ENCODE measurements at places on chromosomes 13 and 19.
A peak's percentile ranks its signal among the peaks of the same experiment; 100 is the strongest.

- DNase-seq = no peak
Observed at GRCh38 chr13:19742643-19743042, 40.1 kb downstream of the PSPC1 start.

DNA sequence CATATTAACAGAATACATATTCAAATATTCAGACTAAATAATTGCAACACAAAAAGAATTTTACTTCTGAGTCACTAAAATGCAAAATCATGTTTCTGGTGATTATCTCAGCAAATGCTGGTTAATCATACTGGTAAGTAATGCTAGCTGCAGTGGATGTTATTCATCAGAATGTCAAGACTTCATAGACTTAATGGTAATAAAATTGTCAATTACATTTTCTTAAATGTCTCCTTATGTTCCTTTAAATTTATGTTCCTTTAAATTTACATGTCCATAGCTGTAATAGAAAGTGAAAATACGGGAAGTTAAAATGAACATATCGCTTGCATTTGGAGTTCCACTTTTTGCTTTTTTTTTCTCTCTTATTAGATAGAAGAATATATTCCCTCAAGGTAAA lies 853.0 kb downstream of the SLITRK6 start:
- DNase-seq = no peak

GRCh38 chr13:65330691-65331090 lies 1899.4 kb downstream of the PCDH9 start:
- DNase-seq = no peak

GRCh38 chr13:91546900-91547299 lies 148.5 kb downstream of the GPC5 start:
- no peak for DNase-seq

GRCh38 chr13:93549326-93550005 lies 322.9 kb downstream of the GPC6 start:
- no peak for DNase-seq

DNA sequence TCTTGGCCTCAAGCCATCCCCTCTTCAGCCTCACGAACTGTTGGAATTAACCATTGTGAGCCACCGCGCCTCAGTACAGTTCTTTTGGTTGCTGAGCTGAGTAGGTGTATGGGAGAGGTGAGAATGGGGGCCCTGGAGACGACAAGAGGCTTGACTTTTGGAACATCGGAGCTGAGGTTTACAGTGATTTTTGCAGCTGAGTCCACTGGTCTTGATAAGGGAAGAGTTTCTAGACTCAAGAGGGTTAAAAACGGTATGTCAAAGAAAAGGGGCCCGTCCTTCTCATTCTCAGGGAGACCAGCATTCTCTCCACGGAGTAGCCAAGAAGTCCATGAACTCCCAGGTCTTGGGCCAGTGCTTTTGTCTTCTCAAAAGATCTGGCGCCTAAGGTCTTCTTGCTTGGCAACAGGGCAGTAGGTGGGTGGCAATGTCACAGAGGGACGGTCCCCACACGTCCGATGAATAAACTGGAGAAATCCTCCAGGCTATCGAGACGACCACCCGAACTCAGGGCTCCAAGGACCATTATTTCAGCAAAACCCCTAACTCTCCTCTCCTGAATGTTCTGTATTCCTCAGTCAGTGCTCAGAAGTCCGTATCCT lies 6.4 kb upstream of the QTRT1 start:
- DNase-seq = no peak

DNA sequence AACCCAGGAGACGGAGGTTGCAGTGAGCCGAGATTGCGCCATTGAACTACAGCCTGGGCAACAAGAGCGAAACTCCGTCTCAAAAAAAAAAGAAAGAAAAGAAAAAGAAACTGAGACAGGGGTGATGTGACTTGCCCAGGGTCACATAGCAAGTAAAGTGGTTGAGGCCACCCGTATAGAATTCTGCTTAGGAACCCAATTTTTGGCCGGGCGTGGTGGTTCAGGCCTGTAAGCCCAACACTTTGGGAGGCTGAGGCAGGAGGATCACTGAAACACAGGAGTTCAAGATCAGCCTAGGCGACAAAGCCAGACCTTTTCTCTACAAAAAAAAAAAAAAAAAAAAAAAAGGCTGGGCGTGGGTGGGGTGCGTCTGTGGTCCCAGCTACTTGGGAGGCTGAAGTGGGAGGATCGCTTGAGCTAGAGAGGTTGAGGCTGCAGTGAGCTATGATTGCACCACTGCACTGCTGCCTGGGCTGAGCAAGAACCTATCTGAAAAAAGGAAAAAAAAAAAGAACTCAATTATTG lies 1.3 kb downstream of the SNRPA start:
- DNase-seq = no peak

GRCh38 chr13:74210693-74211393 lies 76.6 kb upstream of the KLF12 start:
- no peak for DNase-seq

GRCh38 chr13:25874907-25875306 lies 176.9 kb downstream of the SHISA2 start:
- DNase-seq = peak; percentile 13

GRCh38 chr13:96089749-96090239 lies at the start of gene HS6ST3:
Gene HS6ST3, plus strand, starts transcription at chr13:96090107.
- no peak for DNase-seq

DNA sequence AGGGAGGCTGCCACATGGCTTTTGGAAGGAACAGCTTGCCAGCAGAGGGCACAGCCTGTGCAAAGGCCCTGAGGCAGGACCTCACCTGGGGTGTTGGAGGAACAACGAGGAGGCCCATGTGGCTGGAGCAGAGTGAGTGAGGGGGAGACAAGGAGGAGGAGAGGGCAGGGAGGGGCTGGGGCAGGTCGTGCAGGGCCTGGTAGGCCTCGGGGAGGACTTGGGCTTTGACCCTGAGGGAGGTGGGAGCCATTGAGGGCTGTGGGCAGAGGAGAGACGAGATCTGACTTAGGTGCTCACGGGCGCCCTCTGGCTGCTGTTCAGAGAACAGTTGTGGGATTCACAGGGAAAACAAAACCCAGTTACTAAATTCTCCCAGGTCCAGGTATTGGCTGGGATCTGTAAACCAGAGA lies 25.2 kb downstream of the ZNRF4 start:
- DNase-seq = peak; percentile 20

GRCh38 chr19:47445937-47446402 lies 25.7 kb downstream of the SLC8A2 start:
- peak; percentile 25 for DNase-seq

DNA sequence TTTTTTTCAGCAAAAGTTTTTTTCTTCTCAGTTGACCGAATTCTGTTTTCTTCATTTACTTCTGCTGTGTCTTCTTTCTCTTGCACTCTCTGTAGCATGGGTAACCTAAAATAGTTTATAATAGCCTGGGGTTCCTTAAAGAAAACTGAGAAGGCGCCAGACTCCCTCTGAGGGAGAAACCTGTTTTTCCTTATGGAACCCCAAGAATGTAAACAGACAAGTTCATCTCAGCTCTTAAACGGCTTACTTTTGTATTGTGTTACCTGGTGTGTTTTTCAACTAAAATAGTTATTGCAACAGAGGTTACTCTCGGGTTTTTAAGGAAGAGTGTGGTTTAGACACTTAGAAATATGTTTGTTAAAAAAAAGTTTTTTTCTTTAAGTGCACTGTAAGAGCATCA lies 23.8 kb upstream of the TM9SF2 start:
- DNase-seq = no peak

- no peak for DNase-seq
Observed at GRCh38 chr13:97249093-97249795, 27.1 kb downstream of the MBNL2 start.

DNA sequence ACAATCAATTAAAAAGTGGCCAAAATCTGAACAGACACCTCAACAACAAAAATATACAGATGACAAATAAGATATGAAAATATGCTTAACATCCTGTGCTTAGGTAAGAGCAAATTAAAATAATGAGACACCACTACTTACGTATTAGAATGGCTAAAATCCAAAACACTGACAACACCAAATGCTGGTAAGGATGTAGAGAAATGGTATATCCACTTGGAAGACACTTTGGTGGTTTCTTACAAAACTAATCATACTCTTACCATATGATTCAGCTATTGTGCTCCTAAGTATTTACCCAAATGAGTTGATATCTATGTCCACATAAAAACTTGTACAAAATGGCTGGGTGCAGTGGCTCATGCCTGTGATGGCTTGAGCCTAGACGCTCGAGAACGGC lies 51.7 kb upstream of the ZNF599 start:
- no peak for DNase-seq

DNA sequence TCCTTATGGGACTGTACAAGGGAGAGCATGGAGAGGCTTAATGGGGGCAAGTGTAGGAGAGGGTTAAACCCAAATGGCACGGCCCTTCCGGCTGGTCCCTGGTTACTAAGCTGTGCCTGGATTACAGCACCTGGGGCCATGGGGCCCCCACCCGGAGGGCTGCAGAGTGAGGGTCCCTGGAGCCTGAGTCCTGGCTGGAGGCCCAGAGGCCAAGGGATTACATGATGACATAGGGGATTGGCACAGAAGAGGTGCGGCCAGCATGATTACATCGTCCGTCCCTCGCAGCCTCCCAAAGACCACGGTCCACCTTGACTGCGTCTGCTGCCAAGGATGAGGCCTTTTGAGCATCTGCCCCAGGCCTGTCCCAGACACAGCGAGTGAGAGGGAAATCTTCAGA lies 149.4 kb downstream of the URI1 start:
- no peak for DNase-seq

DNA sequence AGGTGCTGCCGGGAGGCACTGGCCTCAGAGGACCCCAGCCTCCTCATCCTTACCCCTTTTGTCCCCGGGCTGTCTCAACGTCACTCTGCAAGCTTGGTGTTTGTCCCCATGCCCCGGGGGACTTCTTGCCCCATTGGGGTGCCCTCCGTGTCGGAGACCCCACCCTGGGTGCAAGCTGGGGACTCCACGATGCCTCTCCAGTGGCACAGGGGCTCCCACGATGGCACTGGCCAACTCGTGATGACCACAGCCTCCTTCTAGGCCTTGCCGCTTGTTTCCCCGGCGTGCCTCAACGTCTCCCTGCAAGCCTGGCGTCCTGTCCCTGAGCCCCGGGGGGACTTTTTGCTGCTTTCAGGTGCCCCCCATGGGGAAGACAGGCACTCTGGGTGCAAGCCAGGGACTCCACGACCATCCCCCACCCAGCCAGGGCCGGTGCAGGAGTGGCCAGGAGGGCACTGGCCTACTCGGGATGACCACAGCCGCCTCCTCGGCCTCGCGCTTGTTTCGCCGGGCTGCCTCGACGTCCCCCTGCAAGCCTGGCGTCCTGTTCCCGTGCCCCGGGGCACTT lies 237.0 kb downstream of the TUBA3C start:
- no peak for DNase-seq

DNA sequence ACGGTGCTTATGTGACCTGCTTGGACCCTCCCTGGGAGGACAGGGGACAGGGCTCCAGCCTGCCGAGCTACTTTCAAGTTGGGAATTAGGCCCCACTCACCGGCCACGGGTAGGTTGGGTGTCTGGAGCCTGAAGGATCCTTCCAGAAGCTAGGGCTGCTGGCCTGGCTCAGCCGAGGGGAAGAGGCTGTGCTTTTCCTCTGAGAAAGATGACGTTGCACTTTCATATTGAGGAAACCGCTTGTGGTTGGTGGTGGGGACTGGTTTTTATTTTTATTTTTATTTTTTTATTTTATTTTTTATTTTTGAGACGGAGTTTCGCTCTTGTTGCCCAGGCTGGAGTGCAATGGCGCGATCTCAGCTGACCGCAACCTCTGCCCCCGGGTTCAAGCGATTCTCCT lies at the start of gene TMEM150B:
Gene TMEM150B (minus strand): TSS at position 170 of the 400 bp plus-strand sequence. CDS start 4,305 bp downstream, outside the sequence.
- no peak for DNase-seq

DNA sequence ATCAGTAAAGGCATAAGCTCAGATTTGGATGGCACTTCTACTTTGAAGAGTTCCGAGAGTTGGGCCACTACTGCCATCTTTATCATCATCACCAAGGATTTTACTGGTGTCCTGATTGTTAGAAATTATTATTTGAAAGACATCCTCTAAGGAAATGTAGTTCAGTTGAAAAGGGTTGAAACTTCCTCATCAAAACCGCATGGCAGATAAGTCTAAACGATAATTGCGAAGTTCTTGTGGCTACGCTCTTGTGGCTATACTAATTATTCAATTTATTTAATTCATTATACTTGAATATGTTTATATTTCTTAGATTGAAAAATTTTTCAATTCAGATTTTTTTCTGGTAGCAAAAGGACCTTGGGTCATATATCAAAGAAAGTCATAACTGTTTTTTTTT lies 22.4 kb downstream of the TNFRSF19 start:
- DNase-seq = no peak

DNA sequence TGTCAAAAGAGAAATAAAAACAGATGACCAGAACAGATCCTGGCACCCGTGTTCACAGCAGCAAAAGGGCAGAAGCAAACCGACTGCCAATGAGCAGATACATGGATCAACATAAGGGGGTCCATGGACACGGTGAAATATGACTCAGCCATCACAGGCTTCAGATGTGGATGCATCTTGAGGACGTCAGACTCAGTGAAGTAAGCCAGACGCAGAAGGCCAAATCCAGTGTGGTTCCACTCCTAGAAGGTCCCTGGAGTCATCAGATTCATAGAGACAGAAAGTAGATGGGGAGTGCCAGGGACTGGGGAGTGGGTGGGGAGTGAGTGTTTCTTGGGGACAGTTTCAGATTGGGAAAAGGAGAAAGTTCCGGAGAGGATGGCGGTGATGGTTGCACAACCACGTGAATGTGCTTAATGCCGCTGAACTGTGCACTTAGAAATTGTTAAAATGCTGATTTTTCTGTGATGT lies 28.8 kb upstream of the SEMA6B start:
- DNase-seq = no peak

- DNase-seq = no peak
Observed at GRCh38 chr13:58955546-58956385, 1208.0 kb downstream of the DIAPH3 start.

DNA sequence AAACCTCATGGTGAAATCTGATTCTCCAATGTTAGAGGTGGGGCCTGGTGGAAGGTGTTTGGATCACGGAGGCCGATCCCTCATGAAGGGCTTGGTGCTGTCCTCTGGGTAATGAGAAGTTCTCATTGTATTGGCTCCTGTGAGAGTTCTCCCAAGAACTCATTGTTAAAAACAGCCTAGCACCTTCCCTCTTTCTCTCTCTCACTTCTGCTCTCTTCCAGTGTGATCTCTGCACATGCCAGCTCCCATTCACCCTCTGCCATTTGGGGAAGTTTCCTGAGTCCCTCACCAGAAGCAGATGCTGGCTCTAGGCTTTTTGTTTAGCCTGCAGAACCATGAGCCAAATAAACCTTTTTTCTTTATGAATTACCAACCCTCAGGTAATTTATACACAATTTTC lies 3.1 kb upstream of the SUCLA2 start:
- DNase-seq = no peak

- no peak for DNase-seq
Observed at GRCh38 chr19:2678044-2678671, 24.3 kb downstream of the GNG7 start.

GRCh38 chr13:40818926-40819325 lies 29.5 kb downstream of the SLC25A15 start:
- DNase-seq = no peak

DNA sequence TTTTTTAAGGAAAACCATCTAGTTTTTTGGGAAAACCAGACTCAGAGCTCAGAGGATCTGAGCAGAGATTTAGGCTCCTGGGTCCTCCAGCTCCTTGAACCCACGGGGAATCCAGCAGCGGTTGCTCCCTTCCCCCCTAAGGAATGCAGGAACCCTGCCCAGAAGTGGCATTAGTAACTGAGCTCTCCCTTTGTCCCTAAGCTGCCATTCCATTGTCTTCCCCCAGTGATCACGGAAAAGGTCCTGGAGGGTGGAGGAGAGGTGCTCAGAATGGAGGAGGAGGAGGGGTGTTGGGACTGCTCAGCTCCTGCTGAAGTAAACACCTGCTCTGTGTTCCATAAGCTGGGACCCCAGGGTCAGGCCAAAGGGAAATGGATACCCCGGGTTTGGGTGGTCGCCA lies 16.8 kb upstream of the OR1M1 start:
- DNase-seq = no peak

Data from stimulated activated CD8-positive, alpha-beta memory T cell treated with anti-CD3 and anti-CD28 coated beads, Interleukin-2, amount 100 ng/mL, for 48 hours (primary cell).